Fibroblast of pulmonary artery (primary cell): ENCODE measurements at places on chromosomes 13 and 19.
A peak's percentile ranks its signal among the peaks of the same experiment; 100 is the strongest.

DNA sequence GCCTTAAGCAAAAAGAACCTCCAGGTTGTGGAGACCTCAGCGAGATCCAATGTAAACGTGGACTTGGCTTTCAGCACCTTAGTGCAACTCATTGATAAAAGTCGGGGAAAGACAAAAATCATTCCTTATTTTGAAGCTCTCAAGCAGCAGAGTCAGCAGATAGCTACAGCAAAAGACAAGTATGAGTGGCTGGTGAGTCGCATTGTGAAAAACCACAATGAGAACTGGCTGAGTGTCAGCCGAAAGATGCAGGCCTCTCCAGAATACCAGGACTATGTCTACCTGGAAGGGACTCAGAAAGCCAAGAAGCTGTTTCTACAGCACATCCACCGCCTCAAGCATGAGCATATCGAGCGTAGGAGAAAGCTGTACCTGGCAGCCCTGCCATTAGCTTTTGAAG is 58.5 kb downstream of the ARHGAP35 start:
- no peak for DNase-seq

- DNase-seq: peak; percentile 7
These were observed 960.7 kb upstream of the PCDH9 start for GRCh38 chr13:68190818-68191217.

GRCh38 chr19:16428372-16429036 is 43.3 kb downstream of the EPS15L1 start:
- DNase-seq: no peak

- DNase-seq: no peak
These were observed 136.3 kb downstream of the DCT start for GRCh38 chr13:94343243-94343585.

- DNase-seq: no peak
These were observed 11.4 kb downstream of the LPAR6 start for GRCh38 chr13:48401480-48401879.

GRCh38 chr19:11345122-11345803 is 805 bp downstream of the TMEM205 start:
- DNase-seq: no peak

DNA sequence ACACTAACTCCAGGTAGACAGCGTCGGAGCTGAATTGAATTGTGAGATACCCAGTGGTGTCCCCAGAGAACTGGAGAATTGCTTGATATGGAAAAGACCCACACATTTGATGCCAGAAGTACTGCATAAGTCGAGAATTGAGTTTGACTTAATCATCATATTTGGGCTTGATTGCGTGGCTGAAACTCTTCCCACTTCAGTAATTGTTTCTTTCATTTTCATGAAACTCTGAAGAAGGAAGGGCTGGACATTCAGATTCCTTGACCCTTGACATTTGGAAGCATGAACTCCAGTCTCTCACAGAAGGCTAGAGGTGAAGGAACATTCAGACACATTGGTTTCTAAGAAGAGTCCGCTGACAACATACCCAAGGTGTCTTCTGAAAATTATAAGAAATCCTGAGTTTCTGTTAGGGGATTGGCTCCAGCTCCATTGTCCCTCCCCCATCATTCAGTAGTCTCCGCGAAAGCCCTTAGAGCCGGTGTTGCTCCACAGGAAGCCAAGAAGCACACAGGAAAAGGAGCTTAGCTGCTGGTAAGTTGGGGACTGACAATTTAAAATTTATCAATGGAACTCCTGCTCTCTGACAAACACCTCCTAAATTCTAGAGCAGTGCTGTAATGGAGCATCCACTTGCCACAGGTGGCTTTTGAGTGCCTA is at the start of gene FPR2:
Gene FPR2 (plus strand): TSS at position 484 of the 660 bp plus-strand sequence. CDS start 7,479 bp downstream, outside the sequence.
- no peak for DNase-seq
